ENCODE measurements at places on chromosomes 12 and 14. TPM values are rescaled to one million over a fixed set of nuclear protein-coding genes. Genes with fewer than 3 reads are reported as not detected.
A peak's percentile ranks its signal among the peaks of the same experiment; 100 is the strongest.

MNAT1 gene
- 18.0 TPM for total RNA-seq

NOXRED1 gene
- 0.89 TPM for total RNA-seq

ADCK1 gene
- total RNA-seq = 6.3 TPM

TAS2R19 gene
- 2.0 TPM for total RNA-seq

DCAF11 gene
- 92.4 TPM for total RNA-seq

ETFBKMT gene
- 1.6 TPM for total RNA-seq

SNX6 gene
- total RNA-seq = 64.6 TPM

ATN1 gene
- 34.7 TPM for total RNA-seq

EXOC3L4 gene
- not detected for total RNA-seq

GZMB gene
- total RNA-seq = 12.6 TPM

CDKL1 gene
- 5.8 TPM for total RNA-seq

KRT1 gene
- 10.0 TPM for total RNA-seq

- no peak overlapping the region for H3K27ac ChIP-seq
- no peaks in the 10 kb centered on the region for H3K27me3 ChIP-seq
- H3K4me3 ChIP-seq = no peak overlapping the region
- no peaks in the 10 kb centered on the region for H3K36me3 ChIP-seq
- no peaks in the 10 kb centered on the region for H3K4me1 ChIP-seq
Observed at GRCh38 chr14:57712698-57713097, 153.2 kb downstream of the SLC35F4 start.

DNA sequence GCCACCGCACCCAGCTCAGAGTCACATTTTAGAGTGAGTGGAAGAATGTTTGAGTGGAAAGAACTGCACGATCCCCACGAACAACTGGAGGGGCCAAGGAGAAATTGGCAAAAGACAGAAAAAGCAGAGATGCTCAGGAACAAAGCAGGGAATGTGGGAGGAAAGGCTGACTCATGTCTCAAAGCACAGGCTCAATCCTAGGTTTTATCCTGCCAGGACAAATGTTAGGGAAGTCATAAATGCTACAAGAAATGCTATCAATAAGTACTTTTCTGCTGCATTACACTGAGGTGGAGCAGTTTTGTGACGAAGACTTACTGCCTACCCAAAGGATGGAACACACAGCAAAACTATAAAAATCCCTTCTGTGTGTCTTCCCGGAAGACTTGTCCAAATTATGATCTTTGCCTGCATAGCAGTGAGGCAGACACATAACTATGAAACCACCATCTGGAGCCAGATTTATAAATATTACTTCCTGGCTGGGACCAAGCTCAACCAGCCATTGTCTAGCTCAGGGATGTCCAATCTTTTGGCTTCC, 26.7 kb downstream of the NIN start:
- no peak for DNase-seq
- H3K4me3 ChIP-seq = no peak overlapping the region
- H3K4me1 ChIP-seq = peaks cover 2% of the 10 kb centered on the region
- H3K27me3 ChIP-seq = no peaks in the 10 kb centered on the region
- H3K36me3 ChIP-seq = peaks cover 51% of the 10 kb centered on the region
- no peak overlapping the region for H3K27ac ChIP-seq

GRCh38 chr14:50774542-50775267, 56.3 kb downstream of the NIN start:
- H3K36me3 ChIP-seq = peaks cover 62% of the 10 kb centered on the region
- H3K27ac ChIP-seq = no peak overlapping the region
- no peak for DNase-seq
- no peaks in the 10 kb centered on the region for H3K27me3 ChIP-seq
- peaks cover 6% of the 10 kb centered on the region for H3K4me1 ChIP-seq

DNA sequence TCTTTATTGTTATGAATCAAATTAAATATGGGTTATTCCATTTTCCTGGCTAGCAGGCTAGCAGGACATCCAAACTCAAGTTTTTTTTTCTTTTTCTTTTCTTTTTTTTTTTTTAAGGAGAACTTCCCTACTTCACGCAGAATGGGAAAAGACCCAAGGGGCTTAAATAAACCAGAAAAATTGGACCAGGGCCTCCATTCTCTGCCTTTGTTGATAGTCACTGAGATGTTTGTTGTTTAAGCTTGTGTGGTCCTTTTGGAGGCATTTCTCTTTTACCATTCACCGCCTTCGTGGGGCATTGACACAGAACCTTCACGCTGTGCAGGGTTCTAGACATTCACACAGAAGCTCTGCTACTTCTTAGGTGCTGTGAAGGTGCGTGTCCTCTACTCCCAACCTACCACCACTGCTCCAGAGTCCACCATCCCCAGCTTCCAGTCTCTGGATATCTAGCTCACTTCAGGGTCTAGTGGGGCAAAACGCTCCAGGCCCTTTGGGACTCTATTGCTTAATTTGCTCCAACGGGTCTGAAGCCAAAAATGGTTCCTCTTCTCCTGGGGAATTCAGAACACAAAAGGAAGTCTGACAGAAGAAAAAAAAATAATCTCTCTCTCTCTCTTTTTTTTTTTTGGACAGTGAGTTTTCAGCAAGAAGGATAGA, 301.3 kb downstream of the AEBP2 start:
- H3K4me1 ChIP-seq = no peaks in the 10 kb centered on the region
- H3K27me3 ChIP-seq = no peaks in the 10 kb centered on the region
- H3K4me3 ChIP-seq = no peak overlapping the region
- H3K36me3 ChIP-seq = no peaks in the 10 kb centered on the region
- no peak overlapping the region for H3K27ac ChIP-seq

GRCh38 chr14:105432657-105433056, 13.0 kb downstream of the MTA1 start:
- H3K27me3 ChIP-seq = no peaks in the 10 kb centered on the region
- no peak overlapping the region for H3K27ac ChIP-seq
- DNase-seq = no peak
- peaks cover 5% of the 10 kb centered on the region for H3K36me3 ChIP-seq
- no peaks in the 10 kb centered on the region for H3K4me1 ChIP-seq

GRCh38 chr14:24351517-24351916, 11.7 kb upstream of the RIPK3 start:
- H3K36me3 ChIP-seq = no peaks in the 10 kb centered on the region
- DNase-seq = no peak
- H3K27ac ChIP-seq = no peak overlapping the region
- peaks cover 36% of the 10 kb centered on the region for H3K27me3 ChIP-seq
- no peak overlapping the region for H3K4me3 ChIP-seq

- no peaks in the 10 kb centered on the region for H3K27me3 ChIP-seq
- H3K27ac ChIP-seq = no peak overlapping the region
- H3K4me3 ChIP-seq = no peak overlapping the region
- H3K4me1 ChIP-seq = peaks cover 6% of the 10 kb centered on the region
Observed at GRCh38 chr12:50926415-50926814, 25.9 kb upstream of the HIGD1C start.

DNA sequence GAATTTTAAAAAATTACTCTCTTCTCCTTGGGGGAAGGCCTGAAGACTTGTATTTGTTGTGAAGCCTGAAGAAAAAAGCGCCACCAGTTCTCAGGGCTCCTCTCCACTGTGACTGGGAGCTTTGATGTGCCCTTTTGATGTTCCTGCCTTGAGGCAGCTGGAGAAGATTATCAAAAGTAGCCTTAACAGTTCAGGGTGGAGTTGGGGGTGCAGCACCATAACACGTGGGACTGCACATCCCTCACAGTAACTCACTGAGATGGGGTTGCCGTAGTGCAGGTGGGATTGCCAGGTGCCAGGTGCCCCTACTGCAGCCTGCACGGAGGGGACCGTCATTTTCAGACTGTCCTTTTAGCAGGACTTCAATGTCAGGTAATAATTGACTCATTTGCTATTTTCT, 474.1 kb downstream of the ETNK1 start:
- no peaks in the 10 kb centered on the region for H3K36me3 ChIP-seq
- no peak overlapping the region for H3K4me3 ChIP-seq
- H3K27ac ChIP-seq = no peak overlapping the region
- no peaks in the 10 kb centered on the region for H3K27me3 ChIP-seq
- no peak for DNase-seq

DNA sequence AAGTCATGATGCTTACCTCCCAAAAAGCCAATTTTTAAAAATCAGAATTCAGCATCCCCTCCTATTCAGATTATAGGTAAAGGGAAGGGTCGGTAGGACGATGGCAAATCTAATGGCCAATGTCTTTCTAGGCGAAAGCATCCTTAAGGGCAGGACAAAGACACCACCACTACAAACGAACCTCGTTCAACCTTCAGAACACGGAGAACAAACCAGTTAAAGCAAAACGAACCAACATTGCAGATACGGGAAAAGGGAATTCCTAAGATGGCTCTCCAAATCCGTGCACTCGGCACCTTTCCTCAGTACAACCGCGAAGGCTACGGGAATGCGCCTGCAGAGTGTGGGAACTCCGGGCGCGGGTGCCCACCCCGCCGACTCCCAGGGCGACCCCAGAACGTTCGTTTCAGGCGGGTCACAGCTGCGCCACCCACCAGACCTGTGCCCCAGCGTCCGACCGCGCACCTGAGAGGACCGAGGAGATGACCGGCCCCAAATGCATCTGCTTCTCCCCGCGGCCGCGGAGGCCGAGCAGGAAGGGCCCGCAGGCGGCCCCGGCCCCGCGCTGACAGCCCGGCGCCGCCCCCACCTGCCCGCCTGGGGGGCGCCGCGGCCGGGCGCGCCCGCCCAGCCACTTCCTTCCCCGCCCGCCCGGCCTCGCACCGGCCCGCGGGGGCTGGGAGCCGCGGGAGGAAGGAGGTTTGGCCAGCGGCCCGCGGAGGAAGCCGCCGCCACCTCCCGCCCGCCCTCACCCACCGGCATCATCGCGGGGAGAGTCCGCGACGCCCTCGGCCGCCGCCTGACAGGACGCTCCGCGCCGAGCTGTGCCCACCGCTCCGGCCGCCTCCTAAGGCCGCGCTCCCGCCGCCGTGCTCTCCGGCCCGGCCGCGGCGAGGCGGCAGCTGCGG, 578 bp downstream of the PPP1R13B start:
- no peaks in the 10 kb centered on the region for H3K36me3 ChIP-seq
- DNase-seq = peak; percentile 28
- H3K4me3 ChIP-seq = peak overlapping the region; percentile 72
- H3K27me3 ChIP-seq = no peaks in the 10 kb centered on the region
- peaks cover 4% of the 10 kb centered on the region for H3K4me1 ChIP-seq

DNA sequence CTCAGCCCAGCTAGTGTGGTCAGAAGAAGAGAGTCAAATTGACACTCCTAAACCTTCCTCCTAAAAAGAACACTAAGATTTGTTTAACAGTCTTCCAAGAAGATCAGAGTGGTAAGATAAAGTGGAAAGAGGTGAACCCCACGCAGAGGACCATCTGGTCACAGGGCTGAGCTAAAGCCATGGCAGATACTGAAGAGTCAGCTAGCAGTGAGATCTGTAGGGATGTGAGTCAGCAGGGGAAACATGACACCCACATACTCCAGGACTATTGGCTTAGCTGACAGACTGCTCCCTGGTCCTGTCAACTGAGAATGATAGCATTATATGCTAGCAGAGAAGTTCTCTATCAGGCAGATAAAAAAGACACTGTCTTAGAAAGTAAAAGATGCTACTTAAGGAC, 269.4 kb upstream of the ALG10 start:
- no peak overlapping the region for H3K27ac ChIP-seq
- DNase-seq = no peak
- H3K4me3 ChIP-seq = no peak overlapping the region
- no peaks in the 10 kb centered on the region for H3K27me3 ChIP-seq

GRCh38 chr12:109770104-109770860, 56.7 kb downstream of the FAM222A start:
- H3K27ac ChIP-seq = no peak overlapping the region
- DNase-seq = no peak
- no peak overlapping the region for H3K4me3 ChIP-seq
- H3K4me1 ChIP-seq = no peaks in the 10 kb centered on the region

GRCh38 chr12:288687-289086, 26.1 kb upstream of the SLC6A13 start:
- no peak overlapping the region for H3K27ac ChIP-seq
- no peak for DNase-seq
- no peak overlapping the region for H3K4me3 ChIP-seq
- peaks cover 6% of the 10 kb centered on the region for H3K36me3 ChIP-seq
- no peaks in the 10 kb centered on the region for H3K27me3 ChIP-seq

GRCh38 chr12:3014641-3015040, 55.4 kb downstream of the TEAD4 start:
- H3K4me3 ChIP-seq = no peak overlapping the region
- no peaks in the 10 kb centered on the region for H3K36me3 ChIP-seq
- H3K4me1 ChIP-seq = no peaks in the 10 kb centered on the region
- no peak for DNase-seq
- no peaks in the 10 kb centered on the region for H3K27me3 ChIP-seq

- no peak for DNase-seq
- H3K27ac ChIP-seq = no peak overlapping the region
- no peaks in the 10 kb centered on the region for H3K27me3 ChIP-seq
- no peaks in the 10 kb centered on the region for H3K36me3 ChIP-seq
- no peaks in the 10 kb centered on the region for H3K4me1 ChIP-seq
Observed at GRCh38 chr12:93946542-93947150, 201.7 kb upstream of the PLXNC1 start.

- H3K36me3 ChIP-seq = no peaks in the 10 kb centered on the region
- no peak overlapping the region for H3K27ac ChIP-seq
- no peaks in the 10 kb centered on the region for H3K4me1 ChIP-seq
- no peak for DNase-seq
- H3K4me3 ChIP-seq = no peak overlapping the region
- H3K27me3 ChIP-seq = no peaks in the 10 kb centered on the region
Observed at GRCh38 chr14:65392296-65392695, 20.2 kb upstream of the FUT8 start.

GRCh38 chr14:23483236-23483854, 13.8 kb downstream of the NGDN start:
- H3K36me3 ChIP-seq = no peaks in the 10 kb centered on the region
- H3K4me3 ChIP-seq = no peak overlapping the region
- H3K4me1 ChIP-seq = no peaks in the 10 kb centered on the region

GRCh38 chr14:24366721-24367513, 1.1 kb upstream of the NFATC4 start:
- H3K4me1 ChIP-seq = peaks cover 36% of the 10 kb centered on the region
- H3K36me3 ChIP-seq = no peaks in the 10 kb centered on the region
- DNase-seq = no peak
- H3K4me3 ChIP-seq = peak overlapping the region; percentile 71
- H3K27me3 ChIP-seq = peaks cover 63% of the 10 kb centered on the region

GRCh38 chr12:47942614-47943225, 20.7 kb upstream of the TMEM106C start:
- H3K27me3 ChIP-seq = no peaks in the 10 kb centered on the region
- no peak overlapping the region for H3K27ac ChIP-seq
- no peaks in the 10 kb centered on the region for H3K4me1 ChIP-seq
